ENCODE measurements at places on chromosomes 7 and 10. TPM values are rescaled to one million over a fixed set of nuclear protein-coding genes. Genes with fewer than 3 reads are reported as not detected.

DNA sequence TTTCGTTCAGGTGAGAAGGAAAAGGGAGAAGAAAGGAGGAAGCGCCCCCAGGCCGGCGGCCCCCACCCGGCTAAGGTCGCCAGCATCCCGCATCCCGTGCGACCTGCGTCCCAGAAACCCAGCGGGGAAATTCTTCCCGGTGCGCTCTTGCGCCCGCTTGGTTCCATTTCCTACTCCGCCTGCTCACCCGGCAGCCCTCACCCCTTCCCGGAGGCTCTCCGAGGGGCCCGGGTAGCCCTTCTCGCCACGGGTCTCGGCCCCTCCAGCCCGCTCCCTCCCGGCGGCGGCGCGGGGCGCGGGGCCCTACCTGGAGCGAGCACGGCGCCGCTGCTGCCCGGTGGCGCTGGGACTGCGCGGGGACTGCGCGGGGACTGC, at the start of gene PRKCQ:
Gene PRKCQ, minus strand, starts transcription at position 373 of the 375 bp plus-strand sequence. CDS start 65,141 bp downstream, outside the sequence.
- DNase-seq = no peak

DNA sequence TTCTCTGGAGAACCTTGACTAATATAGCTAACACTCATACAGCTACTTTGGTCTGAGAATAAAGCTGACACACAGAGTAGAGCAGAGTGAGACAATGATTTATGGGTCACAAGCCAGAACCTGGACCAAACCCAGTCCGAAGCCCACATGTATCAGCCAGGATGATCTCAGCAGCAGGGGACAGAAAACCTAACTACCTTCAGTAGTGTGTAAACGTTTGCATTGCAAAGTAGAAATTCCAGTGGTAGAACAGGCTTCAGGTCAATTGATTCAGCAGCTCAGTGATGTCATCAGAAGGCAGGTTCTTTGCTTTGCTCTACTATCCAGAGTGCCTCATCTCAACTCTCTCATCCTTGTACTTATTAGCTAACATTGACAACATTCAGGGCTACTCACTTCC, 62.5 kb upstream of the PALS2 start:
- DNase-seq = no peak

DNA sequence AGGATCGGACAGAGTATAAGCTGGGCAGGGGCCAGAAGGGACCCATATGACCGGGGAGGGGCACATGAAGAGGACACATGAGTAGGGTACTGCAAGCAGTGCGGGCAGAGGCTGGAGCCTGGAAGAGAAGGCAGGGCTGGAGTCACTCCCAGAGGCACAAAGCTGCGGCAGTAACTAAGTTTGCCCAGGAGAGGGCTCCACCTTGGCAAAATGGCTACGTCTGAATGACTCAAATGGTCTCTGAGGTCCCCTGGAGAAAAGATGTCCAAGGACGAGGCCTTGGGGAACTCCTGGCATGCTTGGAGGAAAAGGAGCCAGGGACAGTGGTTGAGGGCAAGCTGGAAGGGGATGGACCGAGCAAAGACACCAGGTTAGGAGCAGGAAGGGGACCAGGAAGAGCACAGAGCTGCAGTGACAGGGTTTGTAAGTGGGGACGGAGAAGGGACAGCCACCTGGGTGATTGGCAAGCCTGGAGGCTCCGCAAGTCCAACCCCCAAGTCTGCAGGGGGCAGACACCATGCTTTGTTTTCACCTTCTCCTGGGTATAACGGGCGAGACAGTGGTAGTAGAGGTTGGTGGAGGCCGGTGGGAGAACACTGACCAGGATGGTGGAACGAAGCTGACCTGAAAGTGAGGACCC, 43.1 kb upstream of the LBX1 start:
- no peak for DNase-seq

DNA sequence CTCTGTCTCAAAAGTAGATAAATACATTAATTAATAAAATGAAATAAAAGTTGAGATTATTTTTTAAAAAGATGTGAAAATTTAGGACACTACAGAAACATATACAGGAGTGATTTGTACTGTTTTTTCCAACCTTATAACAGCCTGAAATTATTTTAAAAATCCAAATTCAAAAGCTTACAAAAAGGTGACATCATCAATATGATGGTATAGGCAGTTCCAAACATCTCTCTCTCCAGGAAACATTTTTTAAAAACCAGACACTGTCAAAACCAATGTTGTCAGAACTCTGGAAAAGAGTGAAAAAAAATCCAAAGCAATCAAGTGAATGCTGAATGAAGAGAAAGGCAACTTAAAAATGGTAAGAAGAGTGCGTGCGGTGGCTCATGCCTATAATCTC, 76.7 kb downstream of the HHEX start:
- no peak for DNase-seq

- no peak for DNase-seq
Observed at GRCh38 chr10:103582331-103583123, 89.0 kb downstream of the NEURL1 start.

DNA sequence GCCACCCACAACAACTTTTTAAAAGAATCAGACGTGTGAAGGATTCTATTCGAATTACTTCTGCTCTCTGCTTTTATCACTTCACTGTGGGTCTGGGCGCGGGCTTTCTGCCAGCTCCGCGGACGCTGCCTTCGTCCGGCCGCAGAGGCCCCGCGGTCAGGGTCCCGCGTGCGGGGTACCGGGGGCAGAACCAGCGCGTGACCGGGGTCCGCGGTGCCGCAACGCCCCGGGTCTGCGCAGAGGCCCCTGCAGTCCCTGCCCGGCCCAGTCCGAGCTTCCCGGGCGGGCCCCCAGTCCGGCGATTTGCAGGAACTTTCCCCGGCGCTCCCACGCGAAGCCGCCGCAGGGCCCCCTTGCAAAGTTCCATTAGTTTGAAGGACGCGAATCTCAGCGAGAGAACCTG, 461 bp upstream of the HTRA1 start:
- DNase-seq = no peak

DNA sequence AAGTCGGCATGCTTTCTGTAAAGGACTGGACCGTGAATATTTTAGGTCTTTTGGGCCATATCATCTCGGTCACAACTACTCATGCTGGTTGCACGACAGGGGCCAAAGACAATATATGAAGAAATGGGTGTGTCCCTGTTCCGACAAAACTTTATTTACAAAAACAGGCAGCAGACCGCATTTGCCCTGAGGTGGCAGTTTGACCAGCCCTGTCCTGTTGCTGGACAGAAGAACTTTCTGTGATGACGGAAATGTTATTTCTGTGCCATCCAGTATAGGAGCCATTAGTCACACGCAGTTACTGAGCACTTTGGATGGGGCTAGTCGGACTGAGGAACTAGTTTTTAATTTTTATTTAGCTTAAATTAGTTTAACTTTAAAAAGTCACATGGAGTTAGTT, 112.8 kb upstream of the CARD11 start:
- DNase-seq = no peak

Gene CELF2
- total RNA-seq = 178 TPM

DNA sequence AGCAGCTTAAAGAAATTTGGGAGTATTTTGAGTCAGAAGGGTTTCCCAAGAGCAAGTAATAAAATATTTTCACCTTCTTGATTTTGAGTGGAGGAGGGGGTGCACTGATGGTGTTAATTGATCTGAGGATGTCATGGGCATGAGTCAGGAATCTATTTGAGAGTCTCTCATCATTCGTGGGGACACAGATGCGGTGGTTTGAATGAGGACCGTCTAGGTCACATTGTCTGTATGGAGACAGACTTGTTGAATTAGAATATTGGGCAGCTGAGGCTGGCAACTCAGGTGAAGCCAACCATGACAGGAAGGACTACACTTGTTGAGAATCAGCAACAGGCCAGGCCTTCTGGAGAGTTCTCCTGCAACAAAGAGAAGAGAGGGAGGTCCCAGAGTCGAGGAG, 127.0 kb downstream of the INSYN2A start:
- DNase-seq = no peak

Gene TMEM196
- total RNA-seq = not detected

Gene PNLIPRP3
- total RNA-seq = 0.29 TPM

DNA sequence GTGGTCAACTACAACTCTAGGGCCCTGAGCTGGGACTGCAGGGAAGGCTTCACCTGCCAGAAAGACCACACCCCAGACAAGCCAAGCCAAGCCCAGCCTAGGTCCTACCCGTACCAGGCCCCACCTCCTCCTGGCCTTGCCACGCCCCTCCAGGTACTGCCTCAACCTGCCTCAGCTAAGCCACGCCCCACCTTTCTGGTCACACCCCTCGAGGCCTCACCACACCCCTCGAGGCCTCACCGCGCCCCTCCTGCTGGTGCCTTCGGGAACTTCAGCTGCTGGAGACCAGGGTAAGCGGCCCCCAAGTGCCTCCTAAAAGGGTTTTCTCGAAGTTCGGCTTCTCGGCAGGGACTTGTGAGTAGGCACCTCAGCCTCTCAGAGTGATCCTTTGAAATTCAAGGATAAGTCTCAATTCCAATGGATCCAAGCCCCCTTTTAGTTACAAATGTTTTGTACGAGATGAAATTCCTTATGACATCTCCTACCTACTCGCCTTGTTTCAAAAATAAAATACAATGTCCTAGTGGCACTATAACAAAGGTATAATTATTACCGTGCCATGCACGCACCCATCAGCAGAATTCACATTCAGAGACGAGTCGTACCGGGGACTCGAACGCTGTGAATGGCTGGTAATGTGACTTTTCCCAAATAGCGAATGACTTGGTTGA, 171.2 kb downstream of the ARHGAP21 start:
- DNase-seq = peak; percentile 26

Gene EEPD1
- total RNA-seq = 6.4 TPM

DNA sequence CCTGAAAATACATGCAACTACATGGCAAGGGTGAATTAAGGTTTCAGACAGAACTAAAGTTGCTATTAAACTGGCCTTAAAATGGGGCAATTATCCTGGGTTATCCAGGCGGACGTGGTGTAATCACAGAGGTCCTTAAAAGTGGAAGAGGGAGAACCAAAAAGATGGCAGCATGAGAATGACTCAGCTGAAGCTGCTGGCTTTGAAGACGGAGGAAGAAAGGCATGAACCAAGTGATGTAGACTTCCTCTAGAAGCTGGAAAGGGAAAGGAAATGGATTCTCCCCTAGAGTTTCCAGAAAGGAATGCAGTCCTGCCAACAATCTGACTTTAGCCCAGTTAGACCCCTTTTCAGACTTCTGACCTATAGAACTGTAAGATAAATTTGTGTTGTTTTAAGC, 27.0 kb upstream of the UBN2 start:
- DNase-seq = no peak

DNA sequence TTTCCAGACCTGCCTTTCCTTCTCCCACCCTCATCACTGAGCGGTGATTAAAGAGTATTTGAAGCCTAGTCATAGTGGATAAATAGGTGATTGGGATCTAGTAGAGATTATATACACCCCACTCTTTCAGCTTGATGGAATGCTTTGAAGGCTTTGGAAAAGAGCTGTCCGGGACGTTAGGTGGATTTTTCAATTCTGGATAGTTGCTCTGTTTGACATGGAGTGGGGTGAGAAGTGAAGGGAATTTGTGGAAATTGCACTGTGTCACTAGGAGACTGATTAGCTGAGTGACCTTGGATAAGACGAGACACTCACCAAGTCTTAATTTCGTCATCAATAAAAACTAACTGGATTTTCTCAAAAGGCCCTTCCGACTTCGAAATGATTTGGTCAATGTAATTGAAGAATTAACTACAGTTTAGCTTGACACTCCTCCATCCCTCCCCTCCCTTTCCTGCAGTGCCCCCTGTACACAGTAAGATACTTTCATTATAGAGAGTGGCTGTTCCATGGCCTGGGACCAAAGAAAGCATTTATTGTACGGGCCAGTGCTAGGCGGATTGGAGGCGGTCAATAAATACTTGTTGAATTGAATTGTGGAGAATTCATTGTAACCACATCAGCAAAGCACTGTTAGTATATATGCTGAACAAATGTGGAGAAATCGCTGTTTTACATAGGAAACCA, 962 bp downstream of the ZKSCAN1 start:
- no peak for DNase-seq

Gene LLCFC1
- total RNA-seq = not detected

- no peak for DNase-seq
Observed at GRCh38 chr10:81297292-81297691, 577.7 kb upstream of the NRG3 start.

DNA sequence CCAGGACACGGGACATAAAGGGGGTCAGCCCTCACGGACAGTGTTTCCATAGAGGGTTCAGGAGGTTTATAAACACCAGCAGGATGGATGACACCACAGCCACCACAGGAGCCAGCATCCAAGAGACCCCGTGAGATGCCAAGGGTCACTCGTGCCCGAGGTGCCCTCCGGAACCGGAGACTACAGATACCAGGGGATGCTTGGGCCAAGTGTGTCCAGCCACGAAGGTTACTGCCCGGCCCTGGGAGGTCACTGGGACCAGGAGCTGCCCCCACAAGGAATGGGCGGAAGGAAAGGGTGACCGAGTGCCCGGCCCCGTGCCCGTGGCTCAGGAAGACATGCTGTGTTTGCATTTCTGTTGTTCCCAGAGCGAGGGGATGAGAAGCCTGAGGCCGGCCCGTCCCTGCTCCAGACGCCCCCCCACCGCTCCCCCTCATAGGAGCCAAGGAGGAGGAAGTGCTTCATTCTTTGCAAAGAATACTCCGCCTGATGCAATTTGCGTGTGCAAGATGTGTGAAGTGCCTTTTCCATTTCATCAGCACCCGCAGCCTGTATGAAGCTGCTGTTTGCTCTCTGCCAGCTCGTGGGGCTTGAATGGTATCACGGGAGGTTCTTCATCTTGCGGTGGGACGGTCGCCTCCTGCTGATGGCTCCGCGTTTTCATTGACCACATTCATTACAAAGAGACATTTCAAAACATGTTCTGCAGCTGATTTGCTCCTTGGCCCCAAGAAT, 176.4 kb downstream of the ELFN1 start:
- DNase-seq = no peak

GRCh38 chr7:100356416-100357068, 1.4 kb upstream of the PILRB start:
- no peak for DNase-seq

GRCh38 chr7:148505645-148506375, 84.8 kb upstream of the C7orf33 start:
- DNase-seq = no peak

GRCh38 chr7:148804343-148805235, 79.5 kb downstream of the EZH2 start:
- no peak for DNase-seq

GRCh38 chr7:87316846-87317552, 28.5 kb upstream of the CROT start:
- peak; percentile 23 for DNase-seq

DNA sequence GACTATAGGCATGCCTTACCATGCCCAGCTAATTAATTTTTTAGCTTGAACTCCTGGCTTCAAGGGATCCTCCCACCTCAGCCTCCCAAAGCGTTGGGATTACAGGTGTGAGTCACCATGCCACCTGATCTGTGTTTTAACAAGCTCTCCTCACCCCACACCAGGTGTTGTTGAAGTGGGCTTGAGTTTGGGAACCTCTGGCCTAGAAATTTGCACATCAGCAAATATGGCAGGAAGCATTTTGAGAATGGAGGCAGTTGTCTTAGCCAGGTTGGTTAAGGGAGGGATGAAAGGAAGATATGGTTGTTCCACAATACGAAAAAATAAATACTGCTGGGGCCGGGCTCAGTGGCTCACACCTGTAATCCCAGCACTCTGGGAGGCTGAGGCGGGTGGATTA, 433.1 kb downstream of the TYW1 start:
- DNase-seq = no peak

DNA sequence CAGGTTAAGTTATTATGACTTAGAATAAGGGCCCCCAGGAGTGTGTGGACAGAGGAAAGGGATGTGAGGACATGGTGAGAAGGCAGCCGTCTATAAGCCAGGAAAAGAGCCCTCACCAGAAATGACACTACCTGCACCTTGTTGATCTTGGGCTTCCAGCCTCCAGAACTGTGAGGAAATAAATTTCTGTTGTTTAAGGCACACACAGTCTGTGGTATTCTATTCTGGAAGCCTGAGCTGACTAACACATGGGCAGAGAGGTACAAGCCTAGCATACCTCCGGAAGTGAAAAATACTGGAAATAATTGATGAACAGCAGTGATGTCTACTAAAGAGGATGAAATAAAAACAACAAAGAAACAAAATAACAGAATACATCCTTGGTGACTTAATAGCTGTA, 46.1 kb upstream of the GRB10 start:
- DNase-seq = no peak
